Effector memory CD4-positive, alpha-beta T cell (primary cell): ENCODE measurements at places on chromosomes 1 and 21.
A peak's percentile ranks its signal among the peaks of the same experiment; 100 is the strongest.

DNA sequence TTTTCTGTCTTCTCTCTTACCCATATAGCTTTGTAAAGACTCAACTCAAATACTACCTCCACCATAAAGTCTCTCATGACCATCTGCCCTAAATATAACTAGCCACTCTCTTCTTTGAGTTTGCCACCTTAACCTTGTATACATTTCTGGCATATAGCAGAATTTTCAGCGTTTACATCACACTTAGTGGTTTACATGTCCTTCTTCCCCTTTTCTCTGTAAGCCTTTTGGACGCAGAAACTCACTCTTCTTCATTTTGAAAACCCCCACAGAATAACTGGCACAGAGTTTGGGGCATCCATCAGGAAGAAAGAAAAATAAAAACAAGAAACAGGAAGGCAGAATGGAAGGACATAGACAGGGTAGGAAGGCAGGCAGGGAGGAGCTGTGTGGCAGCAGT is 131.8 kb upstream of the DUSP10 start:
- no peak for DNase-seq

DNA sequence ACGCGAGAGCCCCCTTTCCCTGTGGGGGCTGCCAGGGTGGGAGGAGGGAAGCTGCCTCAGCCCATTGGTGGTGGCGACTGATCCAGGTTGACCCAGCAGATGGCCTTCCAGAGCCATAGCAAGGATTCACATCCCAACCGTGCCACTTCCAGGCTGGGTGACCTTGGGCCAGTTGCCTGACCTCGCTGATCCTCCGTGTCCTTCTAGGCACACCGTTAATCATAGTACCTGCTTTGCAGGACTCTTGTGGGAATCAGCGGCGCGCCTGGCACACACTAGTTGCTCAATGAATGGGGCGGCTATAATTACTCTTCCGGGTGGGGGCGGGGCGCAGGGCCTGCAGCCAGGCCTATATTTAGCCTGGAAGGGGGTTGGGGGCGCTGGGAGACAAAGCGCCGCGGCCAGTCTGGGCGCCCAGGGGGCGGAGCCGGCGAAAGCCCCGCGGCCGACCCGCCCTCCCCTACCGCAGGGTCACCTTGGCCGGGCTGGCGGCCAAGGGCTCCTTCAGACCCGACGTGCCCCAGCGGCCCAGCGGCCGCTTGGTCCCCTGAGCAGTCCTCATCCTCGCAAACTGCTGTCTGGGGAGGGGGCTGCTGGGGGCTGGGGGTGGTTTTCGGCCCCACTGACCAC is 5.1 kb downstream of the HSPB7 start:
- no peak for DNase-seq

- no peak for DNase-seq
Measured at GRCh38 chr1:163661391-163661790, 339.6 kb downstream of the NUF2 start.

GRCh38 chr1:199273837-199274379 is 635.1 kb downstream of the PTPRC start:
- no peak for DNase-seq

- DNase-seq, result no peak
Measured at GRCh38 chr1:31549809-31550620, 26.3 kb upstream of the TINAGL1 start.

DNA sequence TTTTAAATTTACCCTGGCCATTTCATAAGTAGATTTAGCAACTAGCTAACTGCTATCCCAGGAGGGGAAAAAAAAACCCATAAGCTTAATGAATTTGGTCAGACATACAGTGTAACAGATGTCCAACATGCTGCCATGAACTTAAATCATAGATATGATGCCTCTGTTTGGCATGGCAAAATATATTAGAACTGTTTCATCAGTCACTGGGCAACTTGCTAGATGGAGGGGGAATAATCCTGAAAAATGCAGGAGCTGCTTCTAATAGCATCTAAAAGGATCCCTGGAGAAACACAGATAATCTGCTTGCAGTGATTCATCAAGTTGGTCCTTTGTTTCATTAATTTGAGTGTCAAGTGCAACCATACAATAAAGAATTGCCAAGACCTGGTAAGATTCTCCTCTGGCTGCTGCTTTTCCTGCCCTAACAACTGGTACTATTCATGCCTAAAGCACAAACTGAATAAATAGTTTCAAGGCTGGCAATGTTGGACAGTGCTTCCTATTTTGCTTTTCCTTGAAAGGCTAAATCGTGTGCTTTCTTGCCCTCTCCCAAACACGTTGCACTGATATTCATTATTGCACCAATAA is 1.5 kb upstream of the ST6GALNAC5 start:
- no peak for DNase-seq

- no peak for DNase-seq
Measured at GRCh38 chr1:94734963-94735901, 84.9 kb upstream of the SLC44A3 start.

- DNase-seq, result peak; percentile 59
Measured at GRCh38 chr1:167474191-167474641, 44.1 kb downstream of the CD247 start.

GRCh38 chr1:226772446-226773139 is 33.5 kb upstream of the ITPKB start:
- no peak for DNase-seq

- no peak for DNase-seq
Measured at GRCh38 chr1:8360493-8361197, 42.7 kb downstream of the SLC45A1 start.

- DNase-seq, result no peak
Measured at GRCh38 chr1:65509912-65510680, 89.6 kb downstream of the LEPR start.

- no peak for DNase-seq
Measured at GRCh38 chr1:115499253-115499652, 142.5 kb upstream of the VANGL1 start.

DNA sequence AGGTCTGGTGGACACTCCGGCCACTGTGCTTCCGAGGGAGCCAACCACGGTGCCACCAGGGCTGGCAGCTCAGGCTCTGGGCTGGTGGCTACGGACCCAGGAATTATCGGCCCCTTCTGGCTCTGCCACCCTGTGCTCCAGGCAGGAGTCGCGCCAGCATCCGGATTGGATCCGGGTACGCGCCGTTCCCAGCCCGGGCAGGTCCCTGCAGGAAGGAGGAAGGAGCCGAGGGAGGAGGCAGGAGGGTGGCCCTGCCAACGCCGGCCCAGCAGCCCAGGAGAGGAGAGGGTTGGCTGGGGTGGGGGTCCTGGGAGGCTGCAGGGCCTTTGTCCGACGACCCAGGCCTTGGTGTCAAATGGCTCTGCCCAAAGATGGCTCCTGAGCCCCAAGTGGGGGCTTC is 160.5 kb downstream of the CASZ1 start:
- no peak for DNase-seq

DNA sequence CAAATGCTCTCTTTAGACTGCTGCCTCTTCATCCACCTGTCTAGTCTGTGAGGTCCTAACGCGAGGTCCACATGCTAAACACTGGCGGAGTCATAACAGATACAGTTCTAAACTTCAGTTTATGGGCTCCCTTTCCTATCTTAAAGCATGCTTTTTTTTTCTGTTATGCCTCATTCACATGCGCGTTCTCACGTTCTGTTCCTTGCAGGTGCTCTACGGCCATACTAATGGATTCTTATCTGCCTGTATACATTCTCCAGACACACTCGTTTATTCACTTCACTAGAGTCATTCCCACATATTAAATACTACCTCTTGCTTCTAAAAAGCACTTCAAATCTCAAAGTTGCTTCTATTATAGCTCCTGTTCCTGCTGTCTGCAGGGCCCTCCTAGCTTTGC is 38.7 kb downstream of the PHC2 start:
- no peak for DNase-seq

DNA sequence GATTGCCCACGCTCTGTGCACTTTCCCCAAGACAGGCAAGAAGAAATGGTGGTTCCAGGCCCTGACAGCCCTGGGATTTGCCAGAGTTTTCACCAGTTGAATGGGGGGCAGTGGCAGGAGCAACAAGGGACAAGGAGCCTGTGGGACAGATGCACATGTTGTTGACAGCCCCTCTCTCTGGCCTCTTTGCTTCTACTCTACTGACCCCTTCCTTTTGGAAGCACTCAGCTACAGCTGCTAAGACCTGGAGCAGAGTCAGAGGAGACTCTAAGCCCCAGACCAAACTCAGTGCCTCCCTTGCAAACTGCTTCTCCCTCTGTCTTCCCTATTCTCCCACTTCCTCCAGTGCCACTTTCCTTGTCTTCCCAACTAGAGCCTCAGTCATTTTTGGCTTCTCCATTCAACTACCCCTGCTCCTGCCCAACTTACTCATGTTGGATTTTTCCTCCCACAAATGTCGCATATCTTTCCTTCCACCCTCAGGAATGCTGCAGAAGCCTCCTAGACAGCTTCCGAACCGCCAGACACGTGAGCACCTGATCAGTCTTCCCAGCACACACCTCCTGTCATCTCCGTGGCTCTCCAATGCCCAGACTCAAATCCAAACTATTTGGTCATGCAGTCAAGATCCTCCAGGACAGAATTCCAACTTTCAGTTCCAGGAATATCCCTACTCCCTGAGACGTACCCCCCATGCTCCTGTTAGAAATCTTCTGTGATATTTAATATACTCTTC is 9.1 kb downstream of the INKA2 start:
- DNase-seq, result no peak
